Activated naive CD4-positive, alpha-beta T cell treated with anti-CD3 and anti-CD28 coated beads for 36 hours (primary cell): ENCODE measurements at places on chromosomes 3 and 15. TPM values are rescaled to one million over a fixed set of nuclear protein-coding genes. Genes with fewer than 3 reads are reported as not detected.

Gene THAP10
- not detected for total RNA-seq

Gene SLC9C1
- total RNA-seq = not detected

Gene LRRC34
- 3.9 TPM for total RNA-seq

Gene PPP1R14D
- total RNA-seq = not detected

Gene VEPH1
- not detected for total RNA-seq

Gene SRGAP3
- 2.5 TPM for total RNA-seq

Gene EPHB1
- total RNA-seq = not detected

Gene DNASE1L3
- total RNA-seq = not detected

Gene ATP13A5
- total RNA-seq = not detected

Gene PDZRN3
- total RNA-seq = not detected

Gene FAM81A
- total RNA-seq = 0.64 TPM

Gene SLC6A1
- not detected for total RNA-seq

Gene PLS1
- 5.3 TPM for total RNA-seq

Gene ZCWPW2
- not detected for total RNA-seq

Gene IDH3A
- total RNA-seq = 117 TPM
